ENCODE measurements at places on chromosomes 3 and 15. TPM values are rescaled to one million over a fixed set of nuclear protein-coding genes. Genes with fewer than 3 reads are reported as not detected.

TRAT1 gene
- 0.26 TPM for polyA plus RNA-seq

CLDN18 gene
- not detected for polyA plus RNA-seq

DAZL gene
- not detected for polyA plus RNA-seq

DGKG gene
- polyA plus RNA-seq: 0.44 TPM

PIF1 gene
- 0.24 TPM for polyA plus RNA-seq

TLR9 gene
- polyA plus RNA-seq: 3.8 TPM

Data from naive B cell (primary cell).